ENCODE measurements at places on chromosomes 6 and 20.

DNA sequence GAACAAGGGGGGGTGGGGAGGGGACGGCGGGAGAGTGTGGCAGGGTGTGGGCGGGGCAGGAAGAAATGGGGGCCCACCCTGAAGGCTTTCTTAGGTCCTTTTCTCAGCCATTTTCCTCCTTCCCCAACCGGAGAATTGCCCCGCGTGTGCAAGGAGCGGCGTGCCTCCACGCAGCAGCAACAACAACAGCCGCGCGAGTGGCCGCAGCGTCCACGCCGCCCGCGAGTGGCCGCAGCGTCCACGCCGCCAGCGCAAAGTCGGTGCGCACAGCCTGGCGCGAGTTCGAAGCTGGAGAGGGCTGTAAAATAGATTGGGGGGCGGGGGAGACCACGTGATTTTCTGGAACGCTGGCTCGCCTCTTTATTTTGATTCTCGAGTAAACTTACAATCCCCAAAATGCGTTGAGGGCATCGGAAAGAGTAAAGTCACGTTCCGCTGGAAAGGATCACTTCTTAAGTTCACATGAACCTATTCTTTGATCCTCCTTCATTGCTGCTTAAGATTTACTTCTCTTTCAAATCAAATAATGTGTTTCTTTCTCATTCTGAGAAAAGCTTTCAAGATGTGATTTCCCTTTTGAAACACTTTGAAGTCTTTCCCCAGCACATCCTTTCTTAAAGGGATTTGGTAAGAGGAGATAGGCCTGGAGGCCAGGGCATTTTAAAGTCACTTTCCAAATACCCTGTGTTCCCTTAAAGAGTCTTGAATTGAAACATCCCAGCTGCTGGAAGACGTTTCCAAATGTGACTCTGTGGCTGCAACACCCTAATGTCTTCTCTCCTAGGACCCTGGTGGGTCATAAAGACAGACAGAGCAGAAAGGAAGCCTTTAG, 66.7 kb upstream of the ZNF217 start:
- no peak for DNase-seq

- DNase-seq = peak; percentile 88
Measured at GRCh38 chr20:35539756-35540212, 2.1 kb upstream of the ERGIC3 start.

- no peak for DNase-seq
Measured at GRCh38 chr20:3764659-3765058, 2.9 kb downstream of the ADISSP start.

GRCh38 chr6:73079611-73079955, 145.7 kb downstream of the KHDC1L start:
- DNase-seq = no peak

- peak; percentile 34 for DNase-seq
Measured at GRCh38 chr6:106223300-106223930, 102.1 kb downstream of the ATG5 start.

DNA sequence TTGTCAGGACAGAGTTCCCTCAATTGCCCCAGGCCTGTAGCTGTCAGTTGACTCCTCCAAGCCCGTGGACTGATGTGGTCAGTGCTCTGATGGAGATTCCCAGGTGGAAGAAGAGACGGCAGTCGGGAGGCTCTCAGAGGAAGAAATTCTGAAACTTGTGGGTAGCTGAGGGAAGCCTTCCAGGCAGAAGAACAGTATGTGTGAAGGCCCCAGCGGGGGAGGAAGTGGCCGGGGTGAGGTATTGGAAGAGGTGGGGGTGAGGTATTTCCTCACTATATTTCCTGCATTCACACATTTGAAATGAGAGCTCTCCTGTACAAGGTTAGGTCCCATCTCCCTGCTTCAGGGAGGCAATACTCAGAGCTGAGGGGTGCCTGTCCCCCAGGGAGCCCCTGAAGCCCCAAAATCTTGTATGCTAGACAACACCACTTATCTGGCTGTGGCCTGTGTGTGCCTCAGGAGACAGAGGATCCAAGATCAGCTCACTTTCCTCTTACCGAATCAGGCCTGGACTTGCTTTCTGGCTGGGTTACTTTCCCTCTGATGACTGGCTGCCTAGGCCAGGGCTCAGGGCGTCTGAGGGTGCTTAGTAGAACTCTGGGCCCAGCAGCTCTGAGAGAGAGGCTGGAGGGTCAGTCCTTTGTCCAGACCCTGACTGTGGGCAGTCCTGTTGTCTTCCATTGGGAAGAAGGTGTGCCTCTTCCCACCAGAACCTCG, 49.3 kb upstream of the MYL9 start:
- DNase-seq = no peak

DNA sequence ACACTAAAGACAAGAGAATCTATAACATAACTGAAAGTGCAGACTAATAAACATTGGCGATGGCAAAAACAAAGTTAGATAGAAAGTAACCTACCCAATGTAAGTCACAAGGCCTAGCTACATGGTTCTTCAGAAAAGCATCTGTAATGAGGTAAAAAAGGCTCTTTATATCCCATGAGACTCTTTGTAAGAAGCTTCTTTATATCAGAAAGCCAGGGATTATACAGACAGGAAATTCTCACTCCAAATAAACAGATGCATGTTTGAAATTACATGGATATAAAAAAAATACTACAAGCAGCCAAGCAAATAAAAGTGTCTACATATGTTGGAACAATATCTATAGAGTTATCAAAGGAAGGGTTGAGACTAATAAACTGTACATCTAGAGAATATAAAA, 284.9 kb upstream of the NRSN1 start:
- DNase-seq = no peak

Data from DMS79 treated with DMSO at 0.1 percent for 48 hours (cell line).